ENCODE measurements at places on chromosomes 3 and 15.

DNA sequence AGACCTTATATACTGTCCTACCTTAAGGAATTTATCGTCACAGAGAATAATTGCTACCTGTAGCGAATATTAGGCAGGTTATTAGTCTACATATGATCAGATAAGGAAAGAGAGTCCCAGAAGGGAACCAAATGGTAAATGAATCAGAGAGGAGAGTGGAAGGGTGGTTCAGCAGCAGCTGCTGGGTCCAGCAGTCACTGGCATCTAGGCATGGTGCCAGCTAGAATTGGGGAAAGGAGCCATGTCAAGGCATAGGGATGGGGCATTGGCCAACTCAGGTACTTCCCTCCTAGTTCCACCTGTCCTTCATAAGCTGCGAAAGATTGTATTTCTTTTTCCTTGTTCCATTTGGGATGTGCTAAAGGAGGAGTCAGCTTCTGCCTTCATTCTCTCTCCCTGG lies 23.4 kb downstream of the HACD3 start:
- no peak for DNase-seq

DNA sequence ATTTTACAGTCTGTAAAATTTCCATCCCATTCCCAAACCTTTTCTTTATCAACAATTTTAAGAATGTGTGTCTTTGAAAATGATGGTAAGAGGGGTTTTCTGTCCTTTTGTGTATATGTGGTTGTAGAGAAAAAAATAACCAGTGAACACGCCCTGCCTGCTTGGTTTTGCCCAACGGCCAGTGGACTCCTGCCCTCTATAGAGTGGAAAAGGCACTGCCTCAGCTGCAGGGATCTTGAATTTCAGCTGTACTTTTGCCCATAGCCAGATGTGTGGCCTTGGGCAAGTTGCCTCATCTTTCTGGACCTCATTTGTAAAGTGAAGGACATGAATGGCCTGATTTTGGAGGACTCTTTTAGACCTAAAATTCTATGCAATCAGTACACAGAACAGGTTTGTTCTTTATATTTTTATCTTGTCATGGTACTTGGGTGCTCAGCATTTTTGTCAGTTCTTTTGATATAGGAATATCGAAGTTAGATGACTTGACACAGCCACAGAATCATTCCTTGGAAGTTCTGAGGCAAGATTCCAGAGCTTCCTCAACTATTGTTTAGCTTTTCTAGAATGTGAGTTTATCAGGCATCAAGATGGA lies 81.0 kb downstream of the CLDN11 start:
- no peak for DNase-seq

- no peak for DNase-seq
Observed at GRCh38 chr3:186141790-186142189, 32.9 kb upstream of the ETV5 start.

DNA sequence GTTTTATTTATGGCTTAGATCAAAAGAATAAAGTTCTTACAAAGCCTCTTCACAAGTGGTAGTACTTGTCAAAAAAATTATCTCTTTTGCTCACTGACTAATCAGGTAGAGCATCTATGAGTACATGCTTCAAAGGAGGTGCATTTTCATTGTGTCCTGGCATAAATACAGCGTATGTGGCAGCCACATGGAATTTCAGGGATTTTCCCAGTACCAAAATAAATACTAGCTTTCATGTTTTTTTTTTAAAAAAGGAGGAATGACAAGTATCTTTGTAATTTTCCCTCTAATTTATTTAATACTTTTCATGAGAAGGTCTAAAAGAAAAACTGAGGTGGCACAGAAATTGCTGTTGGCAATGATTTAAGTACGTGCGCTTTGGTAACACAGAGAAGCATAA lies 597.8 kb upstream of the ALCAM start:
- DNase-seq = no peak

GRCh38 chr3:30964612-30965011 lies 70.2 kb upstream of the GADL1 start:
- DNase-seq = no peak

DNA sequence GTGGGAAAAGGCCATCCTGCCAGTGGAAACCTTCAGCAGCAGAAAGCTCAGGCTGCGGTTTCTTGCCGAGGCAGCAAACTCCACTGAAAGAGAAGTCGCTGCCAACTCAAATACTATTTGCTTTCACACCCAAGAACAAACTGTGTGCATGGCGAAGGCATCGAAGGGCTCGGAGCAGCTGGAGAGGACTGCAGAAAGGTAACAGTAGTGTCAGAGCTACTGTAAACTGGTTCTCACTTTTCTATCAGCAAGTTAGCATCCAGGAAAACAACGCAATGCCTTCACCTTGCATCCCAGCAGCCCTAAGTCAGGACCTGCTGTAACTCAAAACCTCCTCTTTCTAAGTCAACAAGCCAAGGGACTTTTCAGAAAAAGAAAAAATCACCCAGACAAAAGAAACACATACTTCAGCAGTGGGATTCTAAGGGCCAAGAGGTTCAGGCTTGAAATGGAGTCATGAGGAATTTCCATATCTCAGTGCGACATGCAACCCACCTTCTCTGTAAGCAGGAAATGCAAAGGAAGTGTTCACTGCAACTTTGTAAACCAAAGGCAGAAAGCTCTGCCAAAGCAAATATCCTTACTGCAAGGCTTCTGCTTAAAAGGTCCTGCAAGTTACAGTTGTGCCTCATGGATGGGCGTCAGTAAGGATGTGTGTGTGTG lies 193.5 kb downstream of the FOXP1 start:
- no peak for DNase-seq

- no peak for DNase-seq
Observed at GRCh38 chr3:68666429-68667136, 265.8 kb downstream of the TAFA4 start.

GRCh38 chr15:66839506-66840112 lies 137.6 kb downstream of the SMAD6 start:
- DNase-seq = no peak

DNA sequence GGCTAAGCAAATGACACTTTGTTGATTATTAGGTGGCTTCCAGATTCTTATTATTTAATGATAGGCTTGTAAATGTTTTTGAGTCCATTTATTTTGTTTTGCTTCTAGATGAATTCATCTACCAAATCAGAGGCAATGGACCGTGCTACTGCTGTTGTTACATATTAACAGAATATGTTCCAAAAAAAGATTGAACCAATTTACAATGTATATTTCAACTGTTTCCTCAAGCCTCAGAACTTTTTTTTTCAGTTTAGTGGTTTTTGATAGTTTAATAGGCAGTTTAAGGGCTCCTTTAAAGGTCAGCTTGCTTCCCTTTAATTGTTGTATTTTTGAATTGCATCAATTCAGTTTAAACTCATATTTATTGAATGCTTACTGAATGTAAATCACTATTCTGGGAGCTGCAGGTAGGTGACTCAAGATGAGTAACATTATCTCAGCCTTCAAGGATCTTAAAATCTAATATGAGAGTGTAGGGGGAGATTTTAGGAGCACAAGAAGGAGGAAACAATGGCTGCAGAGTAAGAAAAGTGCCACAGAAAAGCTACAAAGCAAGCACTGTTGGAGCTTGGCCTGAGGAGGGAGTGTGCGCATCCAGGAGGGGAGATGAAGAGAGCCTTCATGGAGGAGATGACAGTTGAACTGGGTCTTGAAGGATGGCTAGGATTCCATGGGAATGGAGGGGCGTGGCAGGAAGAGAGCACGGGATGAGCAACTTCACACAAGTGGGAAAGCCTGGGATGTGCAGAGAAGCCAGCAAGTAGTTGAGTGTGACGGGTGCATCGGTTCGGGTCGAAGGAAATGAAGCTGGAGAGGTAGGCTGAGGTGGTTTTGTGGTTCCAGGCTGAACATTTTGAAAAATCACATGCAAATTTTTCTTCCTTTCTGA lies 14.7 kb downstream of the MAP2K1 start:
- DNase-seq = no peak

GRCh38 chr3:42148086-42148848 lies 57.1 kb downstream of the TRAK1 start:
- no peak for DNase-seq

- DNase-seq = no peak
Observed at GRCh38 chr3:79597709-79598108, 170.1 kb downstream of the ROBO1 start.

GRCh38 chr15:70521576-70522322 lies 241.6 kb downstream of the UACA start:
- DNase-seq = no peak

DNA sequence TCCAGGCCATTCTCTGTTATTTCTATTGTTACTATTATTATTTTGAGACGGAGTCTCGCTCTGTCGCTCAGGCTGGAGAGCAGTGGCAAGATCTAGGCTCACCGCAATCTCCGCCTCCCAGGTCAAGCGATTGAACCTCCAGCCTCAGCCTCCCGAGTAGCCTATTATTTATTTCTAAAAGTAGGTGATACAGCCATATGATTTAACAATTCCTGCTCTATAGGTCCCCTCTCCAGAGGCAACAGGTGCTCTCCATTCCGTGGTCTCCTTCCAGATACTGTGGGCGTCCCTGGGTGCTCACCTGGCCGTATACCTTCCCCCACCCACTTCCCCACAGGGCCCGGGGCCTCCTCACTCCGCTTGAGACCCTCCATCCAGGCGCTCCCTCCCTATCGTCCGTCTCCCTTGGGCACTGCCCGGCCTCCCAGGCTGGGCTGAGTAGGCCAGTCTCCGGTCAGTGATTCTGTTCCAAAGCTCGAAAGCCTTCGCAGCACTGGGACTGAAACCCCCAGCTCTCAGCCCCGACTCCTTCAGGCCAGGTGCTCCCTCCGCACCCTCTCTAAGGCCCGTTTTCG lies 708 bp upstream of the PTPN23 start:
- DNase-seq = no peak

DNA sequence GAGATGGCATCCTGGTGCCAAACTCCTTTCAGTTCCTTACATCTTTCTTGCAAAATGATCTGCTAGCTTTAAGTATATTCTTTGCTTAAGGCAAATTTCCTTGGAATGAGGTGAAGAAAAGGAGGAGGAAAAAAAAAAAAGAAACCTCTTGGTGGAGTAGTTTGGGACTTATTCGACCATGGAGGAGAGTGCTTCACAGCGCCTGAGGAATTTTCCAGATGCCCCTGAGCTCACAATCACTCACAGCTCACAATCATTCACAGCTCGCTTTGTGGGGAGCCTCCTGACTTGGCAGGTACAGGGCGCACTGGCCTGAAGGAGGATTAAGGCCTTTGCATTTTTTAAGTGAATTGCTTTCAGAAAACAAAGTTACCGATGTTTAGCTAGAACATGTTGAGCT lies 53.9 kb downstream of the BOC start:
- no peak for DNase-seq

GRCh38 chr3:189659571-189659970 lies 28.4 kb downstream of the TP63 start:
- no peak for DNase-seq

DNA sequence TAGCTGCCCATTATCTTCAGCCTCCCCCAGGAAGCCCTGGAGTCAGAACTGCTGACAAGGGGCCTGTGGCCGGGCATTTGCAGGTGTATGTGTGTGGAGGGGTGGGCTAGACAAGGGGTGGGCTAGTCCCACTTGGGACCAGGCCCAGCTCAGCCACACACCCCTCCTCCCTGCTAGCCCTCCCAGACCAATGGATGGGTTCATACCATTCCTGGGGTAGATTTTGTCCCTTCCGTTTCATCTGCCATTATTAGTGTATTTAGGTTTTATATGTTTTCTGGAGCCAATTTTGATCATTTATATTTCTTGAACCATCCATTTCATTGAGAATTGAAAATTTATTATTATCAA lies 42.2 kb downstream of the MRAS start:
- no peak for DNase-seq

DNA sequence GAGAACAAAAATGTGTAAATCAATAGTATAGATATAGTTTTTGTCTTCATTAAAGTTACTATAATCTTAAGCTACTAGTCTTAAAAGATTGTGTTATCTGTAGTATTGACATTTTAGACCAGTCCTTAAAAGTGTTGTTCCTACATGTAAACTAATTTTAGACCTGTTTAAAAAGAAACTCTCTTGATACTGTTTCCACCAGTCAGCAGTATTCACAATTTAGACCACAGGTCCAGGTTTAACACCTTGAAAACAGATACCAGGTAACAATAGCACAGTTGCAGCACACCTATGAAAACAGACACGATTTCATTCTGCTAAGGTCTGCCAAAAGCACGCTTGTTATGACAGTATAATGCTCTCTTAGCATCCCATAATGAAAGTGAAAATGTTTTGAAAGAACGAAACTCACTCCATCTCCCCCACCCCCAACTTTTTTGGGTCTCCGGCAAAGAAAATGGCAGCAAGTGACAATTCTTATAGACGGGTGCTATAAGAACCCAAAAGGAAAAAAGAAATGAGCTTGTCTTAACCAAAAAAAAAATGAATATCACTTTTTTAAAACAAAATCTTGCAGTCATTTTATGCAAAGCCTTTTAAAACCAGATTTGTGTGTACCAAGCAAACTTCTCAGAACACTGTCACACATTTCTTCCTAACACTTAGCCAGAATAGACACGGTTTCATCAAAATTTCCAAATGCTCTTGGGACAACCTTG lies 1.6 kb downstream of the EIF4E3 start:
- no peak for DNase-seq

DNA sequence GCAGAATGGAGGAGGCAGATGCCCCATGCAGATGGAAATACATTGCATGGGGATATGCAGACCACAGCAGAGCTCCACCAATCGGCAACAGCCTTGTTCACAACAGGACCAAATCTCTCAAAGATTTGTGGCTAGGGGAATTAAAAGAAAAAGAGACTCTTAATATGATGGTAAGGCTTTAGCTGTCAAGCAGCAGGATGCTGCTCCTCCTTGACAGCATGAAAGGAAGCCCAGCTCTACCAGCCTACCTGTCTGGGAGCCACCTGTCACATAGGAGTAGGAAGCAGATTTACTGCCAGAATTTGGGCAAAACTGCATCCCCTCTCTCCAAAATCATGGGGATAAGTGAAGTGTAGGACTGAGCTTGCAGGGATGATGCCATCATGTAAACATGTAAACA lies 769.6 kb upstream of the ARPP21 start:
- no peak for DNase-seq

- no peak for DNase-seq
Observed at GRCh38 chr15:36282821-36283220, 296.6 kb upstream of the CDIN1 start.

DNA sequence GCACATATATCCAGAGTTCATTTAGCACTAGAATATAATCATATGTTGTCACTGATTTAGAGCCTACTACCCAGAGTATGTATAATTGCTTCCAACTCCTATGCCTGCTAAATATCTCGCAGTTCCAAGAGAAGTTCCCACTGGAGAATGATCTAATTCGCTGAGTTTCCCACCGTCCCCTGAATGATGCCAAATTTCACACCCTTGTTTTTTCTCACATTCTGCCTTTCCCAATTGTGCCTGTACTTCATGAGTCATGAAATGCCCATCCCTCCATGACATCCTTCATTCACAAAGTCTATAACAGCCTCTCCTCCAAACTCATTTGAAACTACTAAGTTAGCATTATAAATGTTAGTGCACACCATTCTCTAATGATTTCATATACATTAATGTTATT lies 177.2 kb downstream of the CBLB start:
- no peak for DNase-seq

GRCh38 chr3:13880811-13881156 lies 913 bp upstream of the WNT7A start:
- DNase-seq = no peak

DNA sequence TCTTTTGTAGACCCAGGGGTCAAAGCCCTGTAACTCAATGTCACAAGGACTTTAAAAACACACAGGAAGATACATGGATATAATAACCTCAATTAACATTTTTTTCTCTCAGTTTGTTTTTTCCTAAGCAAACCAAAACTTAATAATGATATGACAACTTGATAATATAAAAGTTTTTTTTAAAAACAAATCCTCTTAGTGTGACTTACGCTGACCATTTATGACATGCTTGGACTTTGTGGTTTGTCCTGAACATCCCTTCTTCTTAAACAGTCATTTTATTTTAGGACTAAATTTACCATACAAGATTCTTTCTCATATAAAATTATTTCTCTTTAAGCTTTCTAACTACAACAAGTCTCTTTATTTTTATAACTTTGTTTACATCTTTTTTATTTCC lies 25.4 kb upstream of the FAM3D start:
- DNase-seq = no peak

All from NCI-H2107 (cell line).